CD8-positive, alpha-beta memory T cell (primary cell): ENCODE measurements at places on chromosomes 3 and 15.

DNA sequence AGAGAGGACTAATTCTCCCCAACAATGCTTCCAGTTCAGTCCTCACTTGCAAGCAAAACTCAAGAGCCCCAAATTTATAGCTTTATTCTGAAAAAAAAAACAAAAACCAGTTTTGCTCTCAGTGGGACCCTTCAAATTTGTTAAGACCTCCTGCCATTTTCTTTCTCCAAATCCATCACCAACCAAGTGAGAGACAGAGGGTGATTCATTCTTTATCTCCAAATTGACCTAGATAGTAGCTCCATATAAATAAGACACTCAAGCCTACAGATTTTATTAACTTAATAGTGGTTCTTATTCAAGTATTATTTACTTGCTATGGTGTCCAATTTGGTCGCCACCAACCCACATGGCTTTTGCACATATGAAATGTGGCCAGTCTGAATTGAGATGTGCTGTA, 195.8 kb downstream of the RORA start:
- no peak for DNase-seq
- H3K27ac ChIP-seq, result no peak overlapping the region
- no peaks in the 10 kb centered on the region for H3K36me3 ChIP-seq
- H3K4me3 ChIP-seq, result no peak overlapping the region
- no peaks in the 10 kb centered on the region for H3K27me3 ChIP-seq
- H3K4me1 ChIP-seq, result no peaks in the 10 kb centered on the region

DNA sequence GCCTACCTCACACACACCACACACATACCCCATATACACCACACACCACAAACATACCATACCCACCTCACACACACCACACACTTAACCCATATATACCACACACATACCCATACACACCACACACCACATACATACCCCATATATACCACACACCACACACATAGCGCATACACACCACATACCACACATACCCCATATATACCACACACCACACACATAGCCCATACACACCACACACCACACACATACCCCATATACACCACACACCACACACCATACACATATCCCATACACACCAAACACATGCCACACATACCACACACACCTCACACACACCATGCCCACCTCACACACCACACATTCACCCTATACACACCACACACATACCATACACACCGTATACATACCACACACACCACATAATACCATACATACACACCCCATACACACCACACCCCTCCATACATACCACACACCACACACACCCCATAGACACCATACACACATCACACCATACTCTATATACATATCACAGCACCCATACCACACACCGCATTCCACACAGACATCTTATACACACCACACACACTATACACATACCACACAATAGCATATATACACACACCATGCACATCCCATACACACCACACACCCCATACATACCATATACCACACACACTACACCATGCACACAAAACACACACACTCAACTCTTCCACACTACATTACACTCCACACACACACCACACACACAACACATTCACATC, 29.5 kb downstream of the APBA2 start:
- no peaks in the 10 kb centered on the region for H3K27me3 ChIP-seq
- no peak for DNase-seq
- no peak overlapping the region for H3K4me3 ChIP-seq
- no peak overlapping the region for H3K27ac ChIP-seq

GRCh38 chr3:72655723-72656122, 192.5 kb downstream of the SHQ1 start:
- H3K27ac ChIP-seq, result no peak overlapping the region
- H3K4me3 ChIP-seq, result no peak overlapping the region
- H3K27me3 ChIP-seq, result no peaks in the 10 kb centered on the region
- no peak for DNase-seq
- H3K36me3 ChIP-seq, result no peaks in the 10 kb centered on the region

DNA sequence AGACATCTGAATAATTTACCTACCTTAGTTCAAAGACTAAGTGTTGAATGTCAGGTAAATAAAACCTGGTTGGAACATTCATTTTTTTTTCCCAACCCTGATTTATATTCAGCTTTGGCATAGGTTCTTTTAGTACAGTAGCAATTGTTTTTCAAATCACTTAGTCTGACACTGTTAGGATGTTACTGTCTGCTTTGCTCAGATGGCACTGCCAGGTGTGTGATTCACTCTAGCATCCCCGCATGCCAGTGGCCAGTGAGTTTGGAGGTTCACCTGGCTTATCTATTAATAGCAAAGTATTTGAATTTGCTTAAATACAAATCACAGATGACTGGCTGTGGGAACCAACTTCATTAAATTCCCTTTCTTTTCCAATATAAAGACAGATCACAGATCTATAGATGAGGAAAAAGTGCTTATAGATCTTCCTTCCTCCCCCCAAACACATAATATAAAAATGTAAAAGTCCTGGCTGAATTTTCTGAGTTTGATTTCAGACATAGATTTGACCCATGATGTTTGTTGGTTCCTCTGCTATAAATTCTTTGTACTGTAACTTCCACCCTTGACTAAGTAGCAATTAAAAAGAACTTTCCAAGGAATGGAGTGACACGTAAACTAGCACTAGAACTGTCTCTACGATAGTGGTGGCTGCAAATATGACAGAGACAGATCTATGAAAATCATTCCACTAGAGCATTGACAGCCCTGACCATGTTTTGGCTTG, 3.9 kb downstream of the THBS1 start:
- no peak for DNase-seq
- no peak overlapping the region for H3K4me3 ChIP-seq
- H3K27me3 ChIP-seq, result peaks cover 7% of the 10 kb centered on the region
- peaks cover 3% of the 10 kb centered on the region for H3K4me1 ChIP-seq

DNA sequence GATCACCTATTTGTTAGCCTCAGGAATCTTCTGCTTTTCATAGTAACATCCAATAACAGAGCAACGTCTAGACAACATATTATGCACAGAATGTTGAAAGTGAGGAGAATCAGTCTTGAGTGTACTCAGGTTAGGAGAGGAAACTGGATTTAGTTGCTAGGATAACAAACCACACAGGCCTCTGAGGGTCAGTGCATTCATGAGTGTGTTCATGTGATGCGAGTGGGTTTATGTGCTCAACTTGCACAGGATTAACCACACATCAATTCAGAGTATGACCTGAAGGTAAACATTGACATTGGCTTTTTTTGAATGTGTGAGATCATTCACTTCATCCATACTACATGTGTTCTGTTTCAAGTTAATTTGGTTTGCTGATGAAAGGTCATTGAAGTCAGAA, 287.6 kb downstream of the DIPK2A start:
- no peaks in the 10 kb centered on the region for H3K36me3 ChIP-seq
- no peaks in the 10 kb centered on the region for H3K27me3 ChIP-seq
- DNase-seq, result no peak
- no peak overlapping the region for H3K27ac ChIP-seq
- no peak overlapping the region for H3K4me3 ChIP-seq

DNA sequence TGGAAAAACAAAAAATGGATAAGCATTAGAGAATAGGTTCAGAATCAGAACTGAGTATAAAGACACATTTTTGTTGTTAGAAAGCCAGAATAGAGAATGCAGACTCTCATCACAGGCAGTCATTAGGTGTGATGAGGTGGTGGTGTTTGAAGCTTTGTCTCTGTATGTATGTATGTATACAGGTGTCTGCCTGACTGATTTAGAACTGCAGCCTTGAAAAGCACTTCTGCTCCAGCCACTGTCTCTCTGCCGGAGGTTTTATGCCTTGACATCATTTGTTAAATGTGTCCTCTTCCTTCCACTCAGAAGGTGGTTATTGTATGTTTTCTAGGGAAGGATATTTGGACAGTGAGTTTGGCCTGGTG, 80.7 kb upstream of the ZBED2 start:
- peak; percentile 7 for DNase-seq
- peak overlapping the region; percentile 67 for H3K4me3 ChIP-seq
- no peaks in the 10 kb centered on the region for H3K36me3 ChIP-seq
- no peaks in the 10 kb centered on the region for H3K27me3 ChIP-seq
- no peak overlapping the region for H3K27ac ChIP-seq

GRCh38 chr3:175073219-175073905, 214.2 kb downstream of the NAALADL2 start:
- no peaks in the 10 kb centered on the region for H3K27me3 ChIP-seq
- H3K36me3 ChIP-seq, result no peaks in the 10 kb centered on the region

DNA sequence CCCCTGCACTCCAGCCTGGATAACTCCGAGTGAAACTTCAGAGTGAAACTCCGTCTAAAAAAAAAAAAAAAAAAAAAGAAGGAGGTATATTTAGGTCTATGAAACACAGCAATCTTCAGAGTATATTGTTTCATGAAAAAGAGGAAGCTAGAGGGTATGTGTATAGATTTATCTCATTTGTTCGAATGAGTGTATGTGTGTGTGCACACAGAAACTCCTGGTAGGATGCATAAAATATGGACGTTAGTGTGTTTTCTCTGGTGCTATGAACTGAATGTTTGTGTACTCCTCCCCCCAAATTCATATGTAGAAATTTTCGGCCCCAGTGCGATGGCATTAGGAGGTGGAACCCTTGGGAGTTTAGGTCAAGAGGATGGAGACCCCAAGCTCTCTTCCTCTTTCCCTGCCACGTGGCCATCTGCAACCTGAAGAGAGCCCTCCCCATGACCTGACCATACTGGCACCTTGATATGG, 98.6 kb upstream of the KLF13 start:
- no peak overlapping the region for H3K4me3 ChIP-seq
- no peaks in the 10 kb centered on the region for H3K4me1 ChIP-seq
- no peak for DNase-seq
- no peak overlapping the region for H3K27ac ChIP-seq

DNA sequence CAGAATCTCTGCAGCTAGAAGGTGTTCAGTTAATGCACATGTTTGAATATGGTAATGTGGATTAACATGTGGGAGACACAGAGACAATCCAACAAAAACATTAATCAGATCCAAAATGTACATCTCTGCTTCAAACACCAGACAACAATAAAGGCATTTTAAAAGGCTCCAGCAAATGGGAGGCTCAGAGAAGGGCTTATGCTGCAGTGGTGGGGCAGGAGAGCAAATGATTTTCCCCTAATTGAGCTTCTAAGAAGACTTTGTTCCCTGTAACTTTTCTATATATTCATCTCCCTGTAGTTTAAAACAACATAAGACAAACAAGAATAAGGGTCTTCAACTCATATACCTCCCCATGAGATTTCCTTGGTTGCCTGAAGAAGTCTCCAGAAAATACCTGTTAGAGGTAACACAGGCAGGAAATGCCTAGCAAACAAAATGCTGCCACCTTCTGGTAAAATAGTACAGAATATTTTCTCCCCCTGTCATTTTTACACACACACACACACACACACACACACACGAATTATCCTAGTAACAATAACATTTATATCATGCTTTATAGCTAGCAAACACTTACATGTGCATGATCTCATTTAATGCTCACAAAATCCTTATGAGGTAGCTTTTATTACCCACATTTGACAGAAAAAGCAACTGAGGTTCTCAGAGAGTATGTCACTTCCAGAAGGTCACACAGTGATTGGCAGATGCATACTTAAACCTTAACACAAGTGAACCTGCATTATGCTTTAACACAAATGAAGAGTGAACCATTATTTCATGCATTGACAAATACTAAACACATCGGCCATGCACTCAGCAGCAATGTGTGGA, 123.4 kb upstream of the MB21D2 start:
- DNase-seq, result no peak
- H3K4me3 ChIP-seq, result no peak overlapping the region
- H3K27ac ChIP-seq, result no peak overlapping the region
- no peaks in the 10 kb centered on the region for H3K4me1 ChIP-seq
- H3K36me3 ChIP-seq, result no peaks in the 10 kb centered on the region

DNA sequence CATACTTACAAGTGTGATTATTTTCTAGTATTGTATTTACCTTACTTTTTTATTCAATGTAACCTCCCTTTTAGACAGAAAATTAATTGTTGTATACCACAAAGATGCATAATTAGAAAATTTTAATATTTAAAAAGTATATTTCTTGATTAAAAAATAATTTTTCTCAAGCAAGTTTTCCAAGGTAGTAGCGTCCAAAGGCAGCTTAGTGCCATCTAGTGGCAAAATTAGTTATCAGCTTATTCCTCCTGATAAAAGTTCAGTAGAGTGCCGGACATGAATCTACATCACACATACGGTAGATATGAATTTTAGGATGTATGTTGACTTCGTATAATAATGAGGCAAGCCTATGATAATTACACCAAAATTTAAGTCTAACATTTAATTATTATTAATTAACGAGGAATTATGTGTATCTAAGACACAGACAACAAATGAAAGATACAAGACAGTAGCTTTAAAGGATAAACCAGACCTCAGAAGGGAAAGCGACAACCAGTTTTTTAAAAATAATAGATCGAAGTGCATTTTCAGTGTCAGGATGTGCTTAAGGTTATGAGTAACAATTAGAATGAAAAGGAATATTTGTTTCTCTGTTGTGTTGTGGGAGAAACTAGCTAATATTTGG, 405.9 kb downstream of the ROBO1 start:
- H3K4me1 ChIP-seq, result no peaks in the 10 kb centered on the region
- no peak overlapping the region for H3K4me3 ChIP-seq
- H3K27ac ChIP-seq, result no peak overlapping the region
- H3K27me3 ChIP-seq, result no peaks in the 10 kb centered on the region
- no peak for DNase-seq

DNA sequence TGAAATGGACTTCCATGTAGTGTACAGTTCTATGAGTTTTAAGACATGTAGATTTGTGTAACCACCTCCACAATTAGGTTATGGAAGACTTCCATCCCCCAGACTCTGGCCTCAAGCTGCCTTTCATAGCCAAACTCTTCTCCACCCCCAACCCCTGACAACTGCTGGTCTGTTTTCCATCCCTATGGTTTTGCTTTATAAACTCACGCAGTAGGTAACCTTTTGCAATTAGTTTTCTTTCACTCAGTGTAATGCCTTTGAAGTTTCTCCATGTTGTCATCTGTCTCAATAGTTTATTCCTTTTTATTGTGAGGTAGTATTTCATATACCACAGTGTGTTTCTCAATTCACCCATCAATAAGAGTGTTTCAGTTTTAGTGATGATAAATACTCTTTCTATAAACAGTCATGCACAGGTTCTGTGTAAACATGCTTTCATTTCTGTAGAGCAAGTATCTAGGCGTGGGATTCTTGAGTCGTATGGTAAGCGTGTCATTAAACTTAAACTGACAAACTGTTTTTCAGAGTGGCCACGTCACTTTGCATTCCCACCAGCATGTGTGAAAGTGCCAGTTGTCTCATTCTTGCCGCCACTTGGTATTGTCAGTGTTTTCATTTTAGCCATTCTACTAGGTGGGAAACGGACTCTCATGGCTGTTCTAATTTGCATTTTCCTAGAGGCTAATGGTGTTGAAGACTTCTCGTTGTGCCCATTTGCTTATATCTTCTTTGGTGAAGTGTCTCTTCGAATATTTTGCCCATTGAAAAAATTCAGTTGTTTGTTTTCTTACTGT, 47.3 kb upstream of the ALDH1A3 start:
- no peaks in the 10 kb centered on the region for H3K27me3 ChIP-seq
- no peaks in the 10 kb centered on the region for H3K36me3 ChIP-seq
- no peaks in the 10 kb centered on the region for H3K4me1 ChIP-seq
- no peak overlapping the region for H3K4me3 ChIP-seq
- no peak overlapping the region for H3K27ac ChIP-seq

- DNase-seq, result no peak
- H3K36me3 ChIP-seq, result no peaks in the 10 kb centered on the region
- no peak overlapping the region for H3K27ac ChIP-seq
- no peaks in the 10 kb centered on the region for H3K4me1 ChIP-seq
- H3K4me3 ChIP-seq, result no peak overlapping the region
Measured at GRCh38 chr3:140288595-140288994, 353.6 kb downstream of the CLSTN2 start.
